ENCODE measurements at places on chromosomes 7 and 10. TPM values are rescaled to one million over a fixed set of nuclear protein-coding genes. Genes with fewer than 3 reads are reported as not detected.

MSMB gene
- not detected for total RNA-seq

SLC35B4 gene
- total RNA-seq: 30.7 TPM

CCL24 gene
- total RNA-seq: not detected

CRPPA gene
- 1.2 TPM for total RNA-seq

AKR1C2 gene
- 13.3 TPM for total RNA-seq

KIAA1217 gene
- total RNA-seq: 1.2 TPM

ABI1 gene
- 21.7 TPM for total RNA-seq

ITGB8 gene
- 21.0 TPM for total RNA-seq

SPDYE2 gene
- total RNA-seq: 0.12 TPM
